ENCODE measurements at places on chromosomes 1 and 21.

DNA sequence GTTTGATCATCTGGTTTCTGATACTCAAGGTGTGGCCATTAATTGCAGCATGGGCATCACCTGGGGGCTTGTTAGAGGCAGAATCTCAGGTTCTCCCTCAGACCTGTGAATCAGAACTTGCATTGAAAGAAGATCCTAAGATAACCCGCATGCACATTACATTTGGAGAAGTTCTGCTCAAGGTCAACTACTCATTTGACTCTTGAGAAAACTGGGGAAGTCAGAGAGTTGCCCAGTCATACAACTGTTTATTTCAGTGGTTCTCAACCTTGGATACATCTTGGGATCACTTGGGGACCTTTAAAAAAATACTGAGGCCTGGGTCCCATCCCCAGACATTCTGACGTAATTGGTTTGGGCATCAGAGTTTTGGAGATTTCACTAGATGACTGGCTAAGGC is 30.5 kb downstream of the CAMTA1 start:
- no peak for DNase-seq

DNA sequence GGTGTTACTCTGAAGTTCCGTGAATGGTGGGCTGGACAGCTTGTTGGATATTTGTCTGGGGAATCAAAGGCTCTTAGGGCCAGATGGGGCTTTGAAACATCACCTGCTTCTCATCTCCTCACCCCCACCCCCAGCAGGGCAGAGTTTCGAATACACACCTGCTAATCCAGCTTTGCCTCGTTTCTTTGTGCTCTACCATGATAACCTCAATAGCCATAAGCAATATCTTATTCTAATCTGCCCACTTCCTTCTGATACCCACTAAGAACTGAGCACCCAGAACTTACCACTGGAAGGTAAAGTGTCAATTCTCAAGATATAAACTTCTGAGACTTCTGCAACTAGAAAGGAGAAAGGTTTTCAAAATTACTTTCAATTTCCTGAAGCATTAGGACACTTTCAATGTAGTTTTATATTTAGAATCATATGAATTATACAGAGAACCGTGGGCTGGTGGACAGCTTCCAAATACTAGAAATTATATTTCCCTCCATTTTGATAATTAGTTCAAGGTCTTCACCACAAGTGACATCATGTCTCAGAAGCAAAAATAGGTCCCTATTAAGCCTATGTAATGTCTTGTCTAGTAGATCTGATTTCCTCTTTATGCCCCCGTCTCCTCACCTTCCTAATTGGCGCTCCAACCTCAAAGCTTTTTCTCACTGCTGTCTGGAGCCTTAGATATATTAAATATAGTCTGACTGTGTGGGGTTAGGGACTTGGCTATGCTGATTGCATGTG is 64.4 kb upstream of the NEK2 start:
- no peak for DNase-seq

- DNase-seq, result no peak
Observed at GRCh38 chr1:153928791-153929341, 6.1 kb upstream of the GATAD2B start.

- DNase-seq, result peak; percentile 28
Observed at GRCh38 chr1:87208931-87209330, 119.7 kb upstream of the LMO4 start.

DNA sequence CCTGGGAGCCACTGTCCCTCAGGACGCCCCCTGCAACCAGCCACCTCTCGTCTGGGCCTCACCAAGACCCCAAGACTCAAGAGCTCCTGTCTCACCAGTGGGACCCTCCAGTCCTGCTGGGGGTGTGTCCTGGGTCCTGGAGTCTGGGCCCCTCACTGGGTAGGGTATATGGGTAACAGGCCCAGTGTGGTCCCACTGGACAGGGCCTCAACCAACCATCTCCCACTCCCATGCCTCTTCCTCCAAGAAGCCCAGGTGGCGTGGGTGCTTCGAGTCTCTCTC is 725 bp upstream of the VWA1 start:
- no peak for DNase-seq

GRCh38 chr1:69662321-69662720 is 94.6 kb downstream of the LRRC7 start:
- no peak for DNase-seq

DNA sequence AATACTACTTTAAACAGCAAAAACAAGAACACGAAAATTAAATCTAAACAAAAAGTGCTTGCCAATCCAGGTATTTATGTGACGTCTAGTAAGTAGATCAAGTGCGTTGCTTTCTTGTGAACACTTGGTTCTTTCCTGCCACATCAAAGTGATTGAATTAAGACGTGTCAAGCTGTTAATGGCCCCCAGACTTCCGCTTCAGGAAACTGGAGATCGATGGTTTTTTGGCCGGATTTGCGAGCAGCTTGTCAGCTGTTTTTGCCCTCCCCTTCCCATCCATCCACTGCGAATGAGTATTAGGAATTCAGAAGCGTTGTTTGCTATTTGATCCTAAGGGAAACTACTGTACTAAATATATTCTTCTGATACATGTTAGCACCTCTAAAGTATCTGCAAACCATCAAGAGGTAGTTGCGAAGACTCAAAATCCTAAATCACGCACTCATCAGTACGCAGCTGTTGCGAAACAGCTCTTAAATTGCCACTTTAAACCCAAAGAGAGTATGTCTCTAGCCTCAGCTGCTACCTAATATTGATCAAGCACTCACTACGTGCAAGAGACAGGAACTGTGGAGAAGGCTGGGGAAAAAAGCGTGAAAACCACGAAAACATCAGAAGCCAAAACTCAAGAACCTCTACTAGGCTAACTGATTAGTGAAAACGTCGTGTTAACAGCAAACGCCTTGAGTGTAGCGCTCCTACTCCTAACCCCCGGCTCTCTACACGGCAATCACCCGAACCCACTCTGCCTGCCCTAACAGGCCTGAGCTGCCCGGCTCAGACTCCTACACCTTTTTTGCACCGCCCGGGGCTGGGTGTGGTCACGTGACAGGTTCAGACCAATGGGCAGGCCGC is 473 bp upstream of the BRDT start:
- no peak for DNase-seq

GRCh38 chr21:33866826-33867225 is 48.8 kb downstream of the ATP5PO start:
- DNase-seq, result no peak

DNA sequence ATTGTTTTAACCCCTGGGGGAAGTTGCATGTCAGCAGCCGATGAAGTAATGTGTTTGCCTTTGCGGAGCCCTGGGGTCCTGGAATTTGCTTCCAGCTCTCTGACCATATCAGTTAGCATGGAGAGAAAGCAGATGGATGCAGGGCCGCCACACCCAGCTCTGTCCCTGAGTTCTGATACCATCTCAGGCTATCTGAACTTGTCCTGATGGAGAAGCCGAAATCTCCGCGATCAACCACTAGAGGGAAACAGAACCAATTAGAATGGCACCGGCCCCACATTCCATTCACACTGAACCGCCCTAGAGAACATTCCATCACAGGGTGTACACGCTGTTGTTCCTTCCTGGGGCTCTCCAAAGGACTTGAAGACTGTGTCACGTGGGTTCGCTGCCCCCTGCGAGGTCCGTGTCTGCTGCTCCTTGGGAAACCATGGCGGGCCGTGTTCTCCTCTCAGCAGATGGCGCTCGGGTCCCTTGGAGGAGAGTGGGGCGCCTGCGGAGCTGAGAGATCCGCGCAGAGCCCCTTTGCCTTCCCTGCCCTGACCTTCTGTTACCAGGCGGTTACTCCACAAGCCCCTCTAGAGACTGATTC is 75.4 kb downstream of the ABCA4 start:
- peak; percentile 54 for DNase-seq

- DNase-seq, result no peak
Observed at GRCh38 chr21:35730325-35730724, 330.0 kb downstream of the SETD4 start.

DNA sequence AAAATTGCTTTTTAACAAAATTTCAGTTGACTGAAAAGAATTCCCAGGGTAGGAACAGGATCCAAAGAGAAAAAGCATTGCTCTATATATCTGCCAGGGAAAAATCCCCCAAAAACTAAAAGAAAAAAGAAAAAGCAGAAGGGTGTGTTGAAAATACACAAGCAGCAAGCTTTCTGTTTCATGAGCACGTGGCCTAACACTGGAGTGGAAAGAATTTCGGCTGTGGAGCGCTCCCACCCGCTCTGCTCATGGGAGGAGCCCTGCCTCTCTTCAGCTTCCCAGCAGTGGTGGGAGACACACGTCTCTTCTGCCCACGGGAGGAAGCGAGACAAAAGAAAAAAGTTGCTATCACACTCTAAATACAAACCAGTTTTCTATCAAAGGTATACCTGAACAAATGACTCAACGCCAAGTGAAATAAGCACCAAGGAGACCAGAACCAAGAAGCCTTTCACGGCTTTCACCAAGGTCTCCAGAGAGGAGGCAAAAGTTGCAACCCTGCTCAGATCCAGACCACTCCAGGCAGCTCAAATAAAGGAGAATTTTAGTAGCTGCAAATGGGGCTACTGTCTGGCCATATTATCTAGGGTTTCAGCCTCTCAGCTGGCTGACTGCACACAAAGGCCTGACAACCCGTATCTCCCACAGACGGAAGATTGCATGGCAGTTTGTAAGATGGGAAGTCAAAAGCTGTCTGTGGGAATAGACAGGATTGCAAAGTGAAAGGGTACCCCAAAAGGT is 29.5 kb upstream of the ZNF496 start:
- DNase-seq, result no peak

DNA sequence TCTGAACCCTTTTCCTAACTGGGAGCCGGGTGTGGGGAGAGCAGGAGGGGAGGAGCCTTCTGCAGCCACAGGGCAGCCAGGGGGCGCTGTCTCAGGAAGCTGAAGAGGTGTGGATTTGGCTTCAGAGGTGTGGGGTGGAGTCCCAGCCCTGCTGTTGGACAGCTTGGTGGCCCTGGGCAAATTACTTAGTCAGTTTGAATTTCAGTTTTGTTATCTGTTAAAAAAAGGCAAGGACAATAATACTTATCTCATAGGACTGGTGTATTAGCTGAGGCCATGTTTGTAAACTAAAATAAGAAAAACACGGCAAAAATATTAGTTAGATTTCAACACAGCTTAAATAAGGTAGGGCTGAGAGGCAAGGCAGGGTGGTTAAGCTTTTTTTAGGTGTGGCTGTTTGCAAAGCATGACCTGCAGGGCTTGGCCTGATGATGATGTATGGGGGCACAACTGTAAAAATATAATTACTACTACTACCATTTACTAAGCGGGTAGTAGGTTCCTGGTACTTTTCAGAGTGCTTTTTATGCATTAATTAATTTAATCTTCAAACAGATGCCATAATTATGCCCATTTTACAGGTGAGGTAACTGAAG is 111.8 kb downstream of the PLXNA2 start:
- DNase-seq, result peak; percentile 41

- no peak for DNase-seq
Observed at GRCh38 chr1:34884961-34885360, 25.4 kb upstream of the SMIM12 start.

- DNase-seq, result no peak
Observed at GRCh38 chr1:109454497-109455133, 11.7 kb upstream of the SYPL2 start.

DNA sequence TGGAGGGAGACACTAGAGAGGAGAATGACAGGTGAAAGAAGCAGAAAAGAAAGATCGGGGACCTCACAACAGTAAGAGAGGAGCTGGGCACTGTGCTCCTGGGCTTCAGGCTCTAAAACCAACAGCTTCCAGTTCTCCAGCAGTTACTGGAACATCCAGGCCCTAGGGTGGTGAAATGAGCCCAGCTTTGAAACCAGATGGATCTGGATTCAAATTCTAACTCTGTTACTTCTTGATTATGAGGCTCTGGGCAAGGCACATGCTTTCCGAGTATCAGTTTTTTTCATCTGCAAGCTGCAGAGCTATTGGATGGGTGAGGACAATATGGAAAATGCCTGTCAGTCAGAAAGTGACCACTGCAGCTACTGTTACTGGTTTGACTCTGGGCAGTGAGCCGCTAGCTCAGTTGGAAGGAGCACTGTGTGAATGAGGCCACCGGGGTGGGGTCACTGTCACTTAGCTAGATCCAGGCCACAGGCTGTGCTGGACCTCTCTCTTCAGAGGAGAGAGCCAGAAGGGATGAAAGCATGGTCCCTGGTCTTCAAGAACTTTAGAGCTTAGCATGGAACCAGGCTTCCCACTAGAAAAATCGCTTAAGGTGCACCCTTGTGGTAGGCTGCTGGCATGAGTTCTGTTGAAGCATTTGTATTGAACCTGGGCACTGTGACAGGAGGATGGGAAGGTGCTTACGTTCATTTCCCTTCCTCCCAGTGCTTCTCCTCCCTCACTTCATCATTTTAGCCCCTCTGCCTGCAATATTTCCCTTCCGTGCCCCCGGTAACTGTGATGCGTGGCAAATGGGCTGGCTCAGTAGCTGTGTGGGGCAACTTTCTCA is 12.2 kb downstream of the PLEKHO1 start:
- peak; percentile 61 for DNase-seq

- no peak for DNase-seq
Observed at GRCh38 chr1:151991663-151992302, 1.9 kb downstream of the S100A10 start.

GRCh38 chr1:93344886-93345632 is 648 bp upstream of the DR1 start:
- peak; percentile 23 for DNase-seq

GRCh38 chr1:178172939-178173338 is 79.0 kb downstream of the RASAL2 start:
- DNase-seq, result no peak

DNA sequence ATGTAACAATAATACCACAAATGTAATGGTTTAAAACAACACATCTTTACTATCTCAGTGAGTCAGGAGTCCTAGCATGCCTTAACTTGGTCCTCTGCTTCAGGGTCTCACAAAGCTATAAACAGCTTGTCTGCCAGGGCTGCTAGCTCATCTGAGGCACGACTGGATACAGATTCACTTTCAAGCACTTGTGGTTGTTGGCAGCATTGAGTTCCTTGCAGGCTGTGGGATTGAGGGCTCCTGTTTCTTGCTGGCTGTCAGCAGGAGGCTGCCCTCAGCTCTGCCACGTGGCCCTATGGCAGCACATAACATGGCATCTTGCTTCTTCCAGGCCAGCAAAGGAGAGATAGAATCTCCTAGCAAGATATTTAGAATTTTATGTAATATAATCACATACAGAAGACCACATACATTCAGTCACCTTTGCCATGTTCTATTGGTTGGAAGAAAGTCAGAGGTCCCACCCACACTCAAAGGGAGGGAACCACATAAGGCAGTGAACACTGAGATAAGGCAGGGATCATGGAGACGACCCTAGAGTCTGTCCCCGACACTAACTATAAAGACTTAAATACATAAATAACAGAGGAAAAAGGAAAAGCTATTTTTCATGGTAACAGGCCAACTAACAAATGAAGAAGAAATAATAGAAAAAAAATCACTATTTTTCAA is 18.9 kb upstream of the IPP start:
- no peak for DNase-seq

GRCh38 chr1:26696654-26697430 is 1.0 kb downstream of the ARID1A start:
- DNase-seq, result no peak

- DNase-seq, result no peak
Observed at GRCh38 chr1:119738100-119738720, 26.5 kb downstream of the PHGDH start.

- DNase-seq, result no peak
Observed at GRCh38 chr1:118335331-118335732, 150.3 kb upstream of the SPAG17 start.

GRCh38 chr21:45867671-45868081 is 113.9 kb upstream of the COL6A1 start:
- no peak for DNase-seq

GRCh38 chr1:192584866-192585265 is 9.3 kb downstream of the RGS1 start:
- no peak for DNase-seq

- no peak for DNase-seq
Observed at GRCh38 chr1:23784846-23785245, 6.1 kb upstream of the LYPLA2 start.

- DNase-seq, result no peak
Observed at GRCh38 chr1:58597076-58597475, 20.0 kb upstream of the TACSTD2 start.

Measured in HL-60 (cell line).